ENCODE measurements at places on chromosomes 16 and 17.

- DNase-seq, result no peak
Observed at GRCh38 chr17:33469421-33469820, 176.3 kb upstream of the ASIC2 start.

GRCh38 chr16:31513126-31513525, 4.9 kb upstream of the RUSF1 start:
- DNase-seq, result no peak

DNA sequence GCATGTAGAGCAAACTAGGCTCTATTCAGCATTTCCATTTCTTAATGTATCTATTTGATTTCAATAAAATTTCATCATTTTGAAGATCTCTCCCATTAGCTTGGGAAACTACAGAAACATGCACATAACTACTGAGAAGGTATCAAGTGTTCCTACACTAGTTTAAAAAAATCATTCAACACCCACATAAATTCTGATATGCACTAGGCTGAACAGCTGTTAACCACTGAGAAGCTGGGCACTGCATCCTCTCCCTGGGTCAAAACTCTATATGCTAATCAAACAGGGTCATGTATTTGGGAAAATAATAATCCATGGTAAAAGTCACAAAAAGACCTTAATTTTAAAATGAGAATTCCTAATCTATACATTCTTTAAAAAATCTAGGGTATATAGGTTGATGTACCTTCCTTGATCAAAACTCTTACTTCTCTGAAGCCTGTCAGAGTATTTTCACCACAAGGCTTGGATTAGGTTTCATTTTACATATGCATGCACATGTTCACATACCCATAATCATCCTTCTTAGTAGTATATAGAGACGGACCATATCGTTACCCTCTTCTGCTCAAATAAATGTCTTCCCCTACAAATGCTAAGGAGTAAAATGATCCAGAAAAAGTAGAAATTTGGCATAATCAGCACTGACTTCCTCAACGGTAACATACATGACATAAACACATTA, 57.2 kb downstream of the KANSL1 start:
- DNase-seq, result no peak

- DNase-seq, result no peak
Observed at GRCh38 chr16:83200005-83200779, 573.4 kb downstream of the CDH13 start.

GRCh38 chr17:37737971-37738370, 6.9 kb downstream of the HNF1B start:
- DNase-seq, result no peak

GRCh38 chr16:85417156-85417860, 195.8 kb upstream of the GSE1 start:
- DNase-seq, result no peak

DNA sequence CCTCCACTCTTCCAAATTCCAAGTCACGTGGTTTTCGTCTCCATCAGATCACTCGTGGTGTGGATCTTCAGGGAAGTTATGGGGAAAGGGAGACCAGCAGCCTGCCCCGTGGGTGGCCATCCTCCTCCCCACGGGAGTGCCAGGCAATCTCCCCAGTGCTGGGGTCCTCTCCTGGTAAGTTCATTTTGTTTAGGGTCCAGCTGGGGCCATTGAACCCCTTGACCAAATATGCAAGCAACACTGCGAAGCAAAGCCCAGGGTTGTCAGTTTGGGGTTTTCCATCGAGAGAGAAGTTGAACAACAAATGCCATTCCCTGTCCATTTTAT, 4.1 kb upstream of the LCMT1 start:
- no peak for DNase-seq

GRCh38 chr17:66411520-66411919, 109.1 kb downstream of the PRKCA start:
- DNase-seq, result no peak
